ENCODE measurements at places on chromosomes 3 and 15.

DNA sequence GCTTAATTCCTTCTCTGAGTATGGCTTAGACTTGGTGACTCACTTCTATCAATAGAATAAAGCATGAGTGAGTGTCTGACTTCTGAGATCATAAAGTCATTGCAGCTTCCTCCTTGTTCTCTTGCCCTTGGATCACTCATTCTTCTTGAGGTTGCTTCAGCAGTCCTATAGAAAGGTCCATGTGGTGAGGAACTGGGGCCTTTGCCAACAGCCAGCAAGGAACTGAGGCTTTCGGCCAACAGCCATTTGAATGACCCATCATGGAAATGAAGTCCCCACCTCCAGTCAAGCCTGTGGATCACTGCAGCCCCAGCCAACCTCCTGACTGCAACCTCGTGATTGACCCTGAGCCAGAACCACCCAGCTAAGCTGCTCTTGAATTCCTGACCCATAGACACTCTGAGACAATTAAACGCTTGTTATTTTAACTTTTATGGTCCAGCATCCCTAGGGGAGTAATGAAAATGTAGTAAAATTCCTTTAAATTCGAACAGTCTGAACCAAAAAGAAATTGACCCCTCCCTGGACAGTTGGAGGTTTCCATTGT, 84.5 kb downstream of the WDR76 start:
- no peak for DNase-seq

DNA sequence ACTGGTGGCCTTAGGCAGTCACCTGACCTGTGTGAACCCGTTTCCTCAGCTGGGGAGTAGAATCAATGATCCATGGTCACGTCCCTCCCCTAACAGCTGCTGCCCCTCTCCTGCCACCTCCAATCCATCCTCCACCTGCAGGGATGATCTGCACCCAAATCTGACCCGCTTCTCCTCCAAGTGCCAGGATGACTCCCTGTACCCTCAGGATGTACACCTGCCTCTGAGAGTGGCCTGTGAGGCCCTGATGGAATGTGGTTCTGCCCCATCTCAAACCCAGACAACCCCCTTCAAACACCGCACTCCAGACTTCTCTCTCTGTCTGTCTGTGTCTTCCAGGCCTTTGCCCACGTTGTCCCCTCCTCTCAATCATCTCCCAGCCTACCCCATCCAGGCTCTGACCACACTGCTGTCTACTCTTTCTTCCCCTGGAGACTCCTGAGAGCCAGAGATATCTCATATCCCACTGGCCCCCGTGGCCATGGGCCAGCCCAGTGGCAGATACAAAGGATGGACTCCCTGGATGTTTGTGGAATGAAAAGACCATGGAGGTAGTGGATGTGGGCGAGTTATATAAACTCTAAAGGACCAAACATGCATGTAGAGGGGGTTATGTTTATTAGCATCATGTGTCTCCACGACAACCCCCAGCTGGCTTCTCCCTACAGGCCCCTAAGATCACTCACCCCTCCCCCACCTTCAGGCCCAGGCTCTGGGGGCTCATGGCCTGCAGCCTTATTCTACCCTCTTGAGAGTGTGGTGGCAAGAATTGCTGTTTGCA, 84.9 kb downstream of the SMAD6 start:
- no peak for DNase-seq

DNA sequence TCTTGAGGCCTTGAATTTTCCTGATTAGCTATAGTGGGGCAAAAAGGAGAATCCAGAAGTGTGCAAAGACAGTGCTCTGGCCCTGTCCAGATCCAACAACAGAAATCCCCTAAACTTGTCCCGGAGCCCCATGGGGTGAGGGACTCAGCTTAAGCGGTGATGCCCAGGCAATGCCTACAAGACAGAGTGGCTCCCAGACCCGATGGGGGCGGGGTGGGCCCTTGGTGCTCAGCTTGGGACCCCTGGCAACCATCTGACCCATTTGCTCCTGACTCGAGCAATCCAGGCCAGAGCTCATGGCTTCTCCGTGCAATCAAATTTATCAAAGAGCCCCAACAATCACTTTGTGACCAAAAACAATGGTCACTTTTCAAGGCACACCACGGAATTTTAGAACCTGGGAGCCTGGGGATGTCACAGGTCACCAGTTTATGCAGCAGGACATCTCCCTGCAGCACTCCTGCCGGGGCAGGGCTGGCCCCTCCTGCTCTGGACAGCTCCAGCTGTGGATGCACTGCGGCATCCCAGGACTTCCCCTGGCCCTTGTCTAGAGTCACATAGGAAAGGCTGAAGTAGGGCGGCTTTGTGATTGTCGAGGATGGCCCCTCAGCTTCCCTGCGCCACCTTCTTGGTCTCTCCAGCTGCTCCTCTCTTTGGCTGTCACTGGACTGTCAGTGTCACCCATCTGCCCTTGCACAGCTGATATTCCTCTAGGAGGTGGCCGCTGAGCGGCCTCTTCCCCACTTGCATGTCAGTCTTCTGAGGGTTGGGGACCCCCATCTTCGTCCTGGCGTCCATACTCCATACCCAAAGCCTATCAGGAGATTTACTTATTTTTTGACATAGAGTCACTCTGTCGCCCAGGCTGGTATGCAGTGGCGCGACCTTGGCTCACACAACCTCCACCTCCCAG, 28.4 kb downstream of the RGMA start:
- no peak for DNase-seq

- DNase-seq = no peak
Measured at GRCh38 chr3:139388821-139389551, 461 bp downstream of the COPB2 start.

- peak; percentile 24 for DNase-seq
Measured at GRCh38 chr3:31448035-31448881, 84.5 kb upstream of the STT3B start.

- DNase-seq = no peak
Measured at GRCh38 chr15:27482287-27482686, 511.3 kb downstream of the GABRG3 start.

GRCh38 chr3:13532085-13532484, 16.8 kb upstream of the FBLN2 start:
- DNase-seq = no peak

DNA sequence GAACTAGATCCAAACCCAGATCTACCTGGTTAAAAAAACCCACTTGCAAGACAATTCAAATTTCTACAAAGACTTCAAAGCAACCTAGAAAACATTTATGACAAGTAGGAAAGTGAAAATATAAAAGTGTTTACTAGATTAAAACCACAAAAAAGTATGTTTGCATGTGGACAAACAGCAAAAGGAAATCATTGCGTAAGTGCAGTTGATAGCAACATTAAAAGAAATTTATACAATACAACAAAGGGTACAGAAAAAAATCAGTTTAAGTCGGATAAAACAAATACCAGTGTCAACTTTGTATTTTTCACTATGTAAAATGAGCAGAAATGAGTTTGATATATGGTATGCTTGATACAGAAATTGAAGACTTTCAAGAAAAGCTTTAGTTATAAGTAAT, 2.6 kb downstream of the EIF5A2 start:
- DNase-seq = no peak

DNA sequence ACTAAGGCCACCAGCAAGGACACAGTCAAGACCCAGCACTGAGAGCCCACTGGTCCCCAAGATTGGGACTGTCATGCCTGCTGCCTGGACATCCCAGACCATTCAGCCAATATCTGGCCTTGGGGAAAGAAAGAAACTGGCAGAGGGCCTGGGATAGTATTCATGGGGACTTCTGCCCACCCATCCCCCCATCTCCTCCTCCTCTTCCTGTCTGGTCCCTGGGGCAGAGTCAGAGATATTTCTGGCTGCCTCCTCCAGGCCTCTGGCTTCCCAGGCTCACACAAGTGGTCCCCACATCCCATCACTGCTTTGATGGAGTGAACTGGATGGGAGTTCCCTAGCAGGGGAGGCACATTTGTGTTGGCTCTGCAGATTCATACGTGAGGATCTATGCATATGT, 4.2 kb upstream of the RASL12 start:
- no peak for DNase-seq

DNA sequence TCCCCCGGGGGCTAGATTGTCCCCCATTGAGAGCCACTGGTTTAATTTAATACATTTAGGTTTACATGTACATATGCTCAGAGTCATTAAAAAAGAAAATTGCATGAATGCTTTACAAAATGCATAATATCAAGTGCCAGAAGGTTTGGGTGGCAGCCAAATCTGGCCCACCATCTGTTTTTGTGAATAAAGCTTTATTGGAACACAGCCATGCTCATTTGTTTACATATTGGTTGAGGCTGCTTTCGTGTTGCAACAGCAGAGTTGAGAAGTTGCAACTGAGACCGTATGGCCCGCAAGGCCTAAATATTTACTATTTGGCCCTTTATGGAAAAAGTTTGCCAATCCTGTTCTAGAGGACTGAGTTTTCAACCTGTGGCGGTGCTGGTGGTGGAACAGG, 32.1 kb upstream of the RGMA start:
- no peak for DNase-seq

DNA sequence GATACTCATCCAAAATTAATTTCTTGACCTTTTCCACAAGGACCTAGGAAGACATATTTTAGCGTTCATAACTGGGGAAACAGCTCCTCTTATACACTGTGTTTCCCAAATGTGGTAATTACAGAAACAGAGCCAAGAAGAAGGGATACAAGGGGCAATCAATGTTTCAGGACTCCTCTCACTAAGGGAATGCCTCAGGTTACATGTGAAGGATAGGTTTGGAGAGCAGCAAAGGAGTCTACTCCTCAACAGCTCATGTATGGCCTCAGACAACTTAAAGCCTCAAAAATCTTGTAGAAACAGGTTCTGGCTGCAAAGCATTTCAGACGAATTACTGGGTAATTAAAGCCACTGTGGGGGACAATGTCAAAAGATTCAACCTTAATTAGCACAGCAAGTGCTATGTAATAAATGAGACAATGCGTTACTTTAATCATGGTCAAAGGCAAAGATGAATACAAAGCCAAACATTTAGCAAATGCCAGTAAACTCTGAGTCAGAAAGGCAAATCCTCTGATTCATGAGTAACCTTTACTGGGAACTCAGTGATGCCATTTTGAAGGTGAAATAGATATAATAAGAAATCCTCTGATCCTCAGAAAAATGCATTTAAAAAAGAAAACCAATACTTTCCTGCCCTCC, 1111.2 kb downstream of the TUSC7 start:
- DNase-seq = no peak

DNA sequence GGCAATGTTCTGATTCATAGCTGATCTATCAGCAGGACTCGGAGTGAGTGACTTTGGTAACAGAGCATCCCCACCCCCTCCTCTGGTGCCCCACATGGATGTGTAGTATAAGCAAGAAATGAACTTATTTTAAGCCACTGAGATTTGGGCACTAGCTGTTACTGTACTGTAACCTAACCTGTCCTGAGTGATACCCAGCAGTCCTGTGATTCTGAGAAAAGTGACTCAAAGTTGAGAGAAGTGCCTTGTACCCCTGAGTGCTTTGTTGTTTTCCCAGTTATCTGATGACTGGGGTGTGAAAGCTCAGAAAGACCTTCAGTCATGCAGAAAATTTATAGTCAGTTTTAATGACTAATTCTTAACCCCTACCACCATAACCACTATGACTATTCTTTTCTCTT, 439.9 kb upstream of the RBMS3 start:
- peak; percentile 19 for DNase-seq

DNA sequence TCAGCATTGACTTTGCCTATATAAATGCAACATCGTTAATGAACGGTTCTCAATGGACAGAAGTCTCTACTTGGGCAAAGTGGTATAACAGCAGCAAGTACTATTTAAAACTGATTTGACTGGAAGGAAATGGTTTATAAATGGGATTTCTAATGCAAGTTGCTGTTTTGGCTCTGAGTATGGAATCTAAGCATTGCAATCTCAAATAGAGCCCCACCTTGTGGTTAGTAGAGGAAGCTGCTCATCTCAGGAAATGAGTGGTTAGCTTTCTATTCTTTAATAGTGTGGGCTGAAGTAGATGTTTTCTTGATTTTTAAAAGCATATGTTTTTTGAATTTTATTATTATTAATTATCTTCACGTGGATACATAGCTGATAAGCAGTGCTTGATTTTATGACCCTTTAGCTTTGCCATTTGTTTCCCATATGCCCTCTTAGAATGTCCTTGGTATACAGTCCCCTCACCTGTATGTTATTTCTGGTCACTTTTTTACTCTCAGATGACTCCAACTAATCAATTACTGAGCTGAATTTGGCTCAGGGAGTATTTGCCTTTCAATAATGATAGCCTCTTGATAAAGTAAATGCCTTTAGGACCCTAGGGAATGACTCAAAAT, 67.1 kb downstream of the OXSM start:
- DNase-seq = no peak

Data from stimulated activated CD8-positive, alpha-beta memory T cell treated with anti-CD3 and anti-CD28 coated beads, Interleukin-7, amount 100 ng/mL, for 48 hours (primary cell).